ENCODE measurements at places on chromosomes 6 and 20.

GRCh38 chr20:59864726-59865125 lies 68.7 kb downstream of the SYCP2 start:
- DNase-seq = no peak

GRCh38 chr20:9989066-9989724 lies 45.6 kb upstream of the ANKEF1 start:
- no peak for DNase-seq

DNA sequence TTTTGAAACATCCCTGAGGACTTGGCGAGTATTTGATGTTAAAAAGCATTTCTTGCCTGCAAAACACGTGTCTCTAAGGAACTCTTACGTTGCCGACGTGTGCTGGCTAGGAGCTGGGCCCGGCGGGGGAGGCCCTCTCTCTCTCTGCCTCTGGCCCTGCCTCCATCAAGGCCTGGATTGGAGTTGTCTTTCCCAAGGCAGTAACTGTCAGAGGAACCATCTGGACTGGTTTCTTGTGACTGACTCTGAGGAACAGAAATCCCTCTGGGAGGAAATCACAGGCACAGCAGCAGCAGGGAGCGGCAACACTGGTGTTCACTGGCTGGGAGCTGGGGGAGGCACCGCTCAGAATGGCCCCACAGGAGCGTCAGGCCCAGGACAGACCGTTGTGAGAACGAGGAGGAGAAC lies 244.2 kb downstream of the NRN1 start:
- no peak for DNase-seq

GRCh38 chr6:87257046-87257445 lies 65.3 kb upstream of the SMIM8 start:
- no peak for DNase-seq

DNA sequence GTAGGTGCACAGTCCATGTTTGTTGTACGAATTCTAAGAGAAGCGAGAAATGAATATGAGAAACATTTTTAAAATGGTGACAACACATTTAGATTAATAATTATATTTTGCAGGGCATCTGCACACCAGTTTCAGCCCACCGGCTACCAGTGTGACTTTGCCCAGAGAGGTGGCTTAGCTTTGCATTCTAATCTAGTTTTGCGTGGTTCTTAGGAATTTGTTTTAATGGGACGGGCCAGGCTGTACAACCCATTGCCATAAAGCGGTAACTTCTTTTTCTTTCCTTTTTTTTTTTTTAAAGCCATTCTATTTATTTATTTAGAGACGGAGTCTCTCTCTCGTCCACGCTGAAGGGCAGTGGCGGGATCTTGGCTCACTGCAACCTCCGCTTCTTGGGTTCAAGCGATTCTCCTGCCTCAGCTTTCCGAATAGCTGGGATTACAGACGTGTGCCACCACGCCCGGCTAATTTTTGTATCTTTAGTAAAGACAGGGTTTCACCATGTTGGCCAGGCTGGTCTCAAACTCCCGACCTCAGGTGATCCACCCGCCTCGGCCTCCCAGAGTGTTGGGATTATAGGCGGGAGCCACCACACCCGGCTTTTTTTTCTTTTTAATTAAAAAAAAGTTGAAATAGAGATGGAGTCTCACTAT lies 829 bp downstream of the MANBAL start:
- no peak for DNase-seq

DNA sequence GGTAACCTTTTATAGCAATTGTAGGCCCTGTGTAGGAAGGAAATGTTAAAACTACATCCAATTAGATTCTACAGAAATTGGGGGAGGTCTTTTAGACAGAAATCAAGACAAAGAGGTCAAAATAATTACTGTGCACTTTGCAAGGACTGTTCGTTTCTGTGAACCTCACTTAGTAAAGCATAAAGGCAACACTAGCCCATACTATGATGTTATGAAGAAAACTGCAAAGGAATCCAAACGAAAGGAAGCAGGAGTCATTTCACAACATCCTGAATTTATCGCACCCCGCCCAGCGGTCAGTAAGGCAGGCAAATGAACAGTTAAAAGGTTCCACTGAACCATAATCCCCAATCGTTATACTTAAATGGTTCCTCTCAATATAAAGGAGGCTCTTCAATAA lies 429.5 kb upstream of the ARID1B start:
- DNase-seq = no peak

DNA sequence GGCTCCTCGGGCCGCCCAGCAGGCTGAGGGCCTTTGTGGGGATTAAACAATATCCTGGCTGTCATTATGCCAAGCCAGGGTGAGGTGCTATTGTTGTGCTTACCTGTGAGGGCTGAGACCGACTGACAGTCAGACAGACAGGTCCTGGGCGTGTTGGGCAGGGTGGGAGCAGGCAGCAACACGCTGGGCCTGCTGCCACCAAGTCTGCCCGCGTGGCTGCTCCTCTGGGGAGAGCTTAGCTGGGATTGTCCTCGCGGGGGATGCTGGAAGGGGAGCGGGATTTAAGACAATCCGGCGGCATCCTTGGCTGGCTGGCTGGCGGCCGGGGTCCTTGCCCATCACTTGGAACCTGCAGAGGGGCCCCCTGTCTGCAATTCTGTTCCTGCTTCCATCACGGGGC lies 20.0 kb downstream of the ITPR3 start:
- DNase-seq = no peak

- no peak for DNase-seq
Observed at GRCh38 chr20:46640536-46641311, 10.5 kb downstream of the SLC13A3 start.

DNA sequence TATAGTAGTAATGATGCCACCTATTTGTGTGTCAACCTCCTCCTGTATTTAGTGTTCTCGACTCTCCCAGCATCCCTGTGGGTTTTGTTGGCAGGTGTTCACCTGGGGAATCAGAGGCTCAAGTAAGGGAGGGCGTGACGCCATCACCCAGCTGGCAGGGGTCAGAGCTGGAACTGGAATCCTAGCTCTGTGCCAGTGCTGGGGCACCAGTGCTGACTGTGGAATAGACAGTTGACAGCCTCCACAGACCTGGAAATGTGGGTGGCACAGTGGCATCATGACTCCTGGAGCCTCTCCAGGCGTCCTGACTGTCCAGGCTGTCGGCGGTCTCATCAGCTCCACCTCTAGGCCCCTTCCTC lies 102.8 kb downstream of the SYCP2 start:
- no peak for DNase-seq

- DNase-seq = no peak
Observed at GRCh38 chr6:152386131-152386530, 251.0 kb downstream of the SYNE1 start.

DNA sequence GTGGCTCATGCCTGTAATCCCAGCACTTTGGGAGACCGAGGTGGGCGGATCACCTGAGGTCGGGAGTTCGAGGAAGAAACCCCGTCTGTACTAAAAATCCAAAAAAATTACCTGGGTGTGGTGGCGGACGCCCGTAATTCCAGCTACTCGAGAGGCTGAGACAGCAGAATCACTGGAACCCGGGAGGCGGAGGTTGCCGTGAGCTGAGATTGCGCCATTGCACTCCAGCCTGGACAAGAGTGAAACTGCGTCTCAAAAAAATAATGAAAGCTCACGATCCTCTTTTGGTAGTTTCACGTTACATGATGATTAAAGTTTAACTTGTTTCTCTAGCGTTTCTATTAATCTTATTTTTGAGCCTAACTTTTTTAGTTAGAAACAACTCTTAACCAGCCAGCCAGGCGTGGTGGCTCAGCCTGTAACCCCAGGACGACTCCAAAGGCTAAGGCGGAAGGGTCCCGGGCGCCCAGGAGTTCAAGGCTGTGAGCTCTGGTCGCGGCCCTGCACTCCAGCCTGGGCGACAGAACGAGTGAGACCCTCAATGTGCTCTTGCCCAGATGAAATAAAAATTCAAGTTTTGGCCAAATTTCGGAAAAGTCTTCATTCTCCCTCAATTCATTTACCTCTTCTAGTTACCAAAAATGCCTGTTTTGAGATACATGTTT lies 1.2 kb upstream of the WRNIP1 start:
- no peak for DNase-seq

- DNase-seq = no peak
Observed at GRCh38 chr20:23227976-23228375, 122.6 kb upstream of the NXT1 start.

- DNase-seq = no peak
Observed at GRCh38 chr6:22343864-22344263, 47.0 kb upstream of the PRL start.

DNA sequence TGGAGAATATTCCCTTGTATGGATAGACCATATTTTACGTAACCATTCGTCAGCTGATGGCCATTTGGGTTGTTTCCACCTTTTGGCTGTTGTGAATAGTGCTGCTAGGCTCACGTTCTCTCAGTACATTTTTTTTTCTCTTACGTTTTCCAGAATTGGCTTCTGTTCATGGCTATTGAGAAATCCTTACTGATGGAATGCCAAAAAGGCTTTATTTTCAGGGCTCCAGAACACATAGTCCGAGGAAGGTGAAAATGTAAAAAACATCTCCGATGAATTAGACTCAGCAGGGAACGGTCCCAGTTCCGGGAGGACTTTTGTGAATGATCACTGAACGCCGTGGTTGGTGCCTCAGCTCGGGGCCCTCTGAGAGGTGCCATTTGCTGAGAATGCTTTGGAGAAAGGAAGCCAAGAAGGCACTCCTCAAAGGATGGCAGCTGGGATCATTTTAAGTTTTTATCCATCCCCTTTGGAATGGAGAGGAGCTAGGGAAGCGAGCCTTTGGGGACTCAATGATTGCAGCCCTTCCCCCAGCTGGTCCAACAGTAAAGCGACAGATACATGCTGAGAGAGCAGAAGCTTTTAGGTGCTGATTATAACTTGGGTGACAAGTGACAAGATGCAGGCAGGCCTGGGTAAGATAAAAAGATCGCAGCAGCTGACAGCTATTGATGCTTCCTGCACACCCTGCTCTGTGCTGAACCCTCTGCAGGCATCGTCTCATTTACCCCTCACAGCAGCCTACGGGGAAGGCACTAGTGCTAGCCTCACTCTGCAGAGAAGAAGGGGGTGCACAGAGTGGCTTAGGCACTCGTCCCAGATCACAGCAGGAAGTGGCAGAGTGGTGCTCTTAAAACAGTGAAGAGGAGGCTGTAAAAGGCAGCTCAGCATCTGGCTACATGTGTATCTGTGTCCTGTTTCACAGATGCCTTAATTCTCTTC lies 133.4 kb upstream of the KCNG1 start:
- DNase-seq = no peak

DNA sequence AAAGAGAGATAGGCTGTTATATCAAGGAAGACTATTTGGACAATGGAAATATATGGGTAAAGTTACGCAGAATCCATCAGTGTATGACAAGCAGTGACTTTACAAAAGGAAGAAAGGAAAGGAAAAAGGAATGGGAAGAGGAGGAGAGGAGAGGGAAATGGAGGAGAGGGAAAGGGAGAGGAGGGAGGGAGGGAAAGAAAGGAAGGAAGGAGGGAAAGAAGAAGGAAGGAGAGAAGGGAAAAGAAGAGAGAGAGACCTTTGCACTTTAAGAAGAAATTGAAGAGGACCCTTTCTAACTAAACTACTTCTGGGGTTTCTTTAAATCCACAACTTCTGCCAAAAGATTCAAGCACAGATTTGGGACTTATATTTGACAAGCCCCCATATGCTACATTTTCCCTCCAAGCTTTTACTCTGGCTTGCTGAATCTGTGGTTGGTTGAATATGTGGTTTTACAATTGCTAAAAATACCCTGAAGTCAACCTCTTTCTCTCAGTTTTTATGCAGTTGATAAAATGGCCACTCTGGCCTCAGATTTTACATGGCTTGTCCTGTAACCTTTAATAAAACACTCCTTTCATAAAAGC lies 120.8 kb upstream of the RAB32 start:
- DNase-seq = no peak

DNA sequence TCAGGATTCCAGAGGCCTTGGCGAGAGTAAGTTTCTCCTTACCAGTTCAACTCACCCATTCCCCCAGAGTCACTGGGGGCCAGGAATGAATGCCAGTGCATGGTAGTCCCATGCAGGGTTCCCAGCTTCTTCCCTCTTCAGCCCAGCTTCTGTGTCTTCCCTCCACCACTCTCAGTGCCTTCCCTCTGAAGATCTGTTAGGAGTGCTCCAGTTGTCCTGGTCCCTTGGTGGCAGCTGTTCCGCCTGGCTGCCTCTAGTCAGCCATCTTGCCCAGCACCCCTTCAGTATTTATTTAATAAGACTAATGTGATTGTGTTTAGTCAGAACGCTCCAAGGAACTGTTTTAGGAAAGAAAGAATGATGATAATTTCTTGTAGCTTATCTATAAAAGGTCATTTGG lies 23.1 kb downstream of the FIG4 start:
- no peak for DNase-seq

DNA sequence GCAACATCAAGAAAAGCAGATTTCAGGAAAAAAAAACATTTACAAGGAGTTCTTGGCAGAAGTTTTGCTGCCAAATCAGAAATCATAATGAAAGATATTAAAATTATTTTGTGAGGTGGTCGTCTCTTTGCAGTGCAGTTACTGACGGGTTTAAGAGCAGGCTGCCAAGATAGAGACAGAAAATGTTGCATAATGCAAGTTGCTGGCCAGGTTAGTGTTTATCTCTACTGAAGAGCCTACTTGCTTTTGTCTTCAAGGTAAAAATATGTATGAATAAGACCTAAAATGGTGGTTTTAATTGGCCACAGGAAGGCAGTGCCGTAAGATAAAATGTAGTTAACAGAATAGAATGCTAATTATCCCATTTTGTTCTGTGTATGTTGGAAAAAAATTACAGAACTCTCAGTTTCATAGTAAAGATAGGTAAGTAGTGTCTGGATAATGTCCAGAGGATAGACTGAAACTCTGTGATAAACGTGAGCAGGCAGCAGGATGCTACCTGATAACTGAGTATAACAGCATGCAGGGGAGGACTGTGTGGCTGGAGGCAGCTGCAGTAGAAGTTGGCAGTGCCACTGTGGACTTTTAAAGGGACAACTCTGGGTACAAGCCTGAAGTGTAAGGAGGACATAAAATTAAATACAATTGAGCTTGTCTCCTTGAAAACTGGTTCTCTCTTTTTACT lies 13.9 kb downstream of the FOXO3 start:
- no peak for DNase-seq

GRCh38 chr6:90413867-90414266 lies 117.2 kb upstream of the BACH2 start:
- no peak for DNase-seq

DNA sequence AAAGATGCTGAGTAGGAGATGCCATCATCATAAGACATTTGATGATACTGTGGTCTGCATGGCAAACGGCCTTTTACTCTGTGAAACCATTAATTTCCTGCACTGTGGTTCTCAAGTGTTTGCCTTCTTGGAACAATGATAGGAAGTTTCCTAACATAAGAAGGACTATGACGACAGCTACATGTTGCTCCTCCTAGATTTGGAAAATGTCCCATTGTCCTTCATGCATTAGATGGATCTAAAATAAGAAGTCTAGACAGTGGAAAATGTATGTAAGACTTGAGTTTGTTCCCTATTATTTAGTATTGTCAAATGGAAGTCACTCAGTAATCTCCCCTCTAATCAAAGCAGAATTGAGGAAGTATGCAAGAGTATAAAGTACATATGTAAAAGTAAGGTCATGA lies 98.5 kb upstream of the TMEM170B start:
- DNase-seq = peak; percentile 31

GRCh38 chr6:78436335-78436734 lies 431.0 kb upstream of the IRAK1BP1 start:
- DNase-seq = no peak

DNA sequence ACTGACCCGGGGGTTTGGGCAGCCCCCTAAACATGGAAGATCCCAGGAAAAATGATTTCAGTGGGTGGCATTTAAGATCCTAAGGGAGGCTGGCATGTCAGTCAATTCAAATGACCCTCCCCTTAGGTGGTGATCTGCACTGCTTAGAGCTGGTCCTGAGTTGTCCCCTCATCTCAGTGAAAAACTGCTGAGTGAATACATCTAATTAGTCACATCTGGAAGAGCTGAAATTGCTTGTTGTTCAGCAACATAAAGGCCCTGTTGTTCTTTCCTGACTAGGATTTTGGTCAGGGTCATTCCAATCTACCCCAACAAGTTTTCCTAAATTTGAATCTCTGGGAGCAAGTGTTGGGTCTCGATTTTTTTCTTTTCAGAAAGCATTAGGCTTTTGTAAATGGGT lies 126.4 kb downstream of the LCA5 start:
- DNase-seq = no peak
